ENCODE measurements at places on chromosomes 6 and 20.

DNA sequence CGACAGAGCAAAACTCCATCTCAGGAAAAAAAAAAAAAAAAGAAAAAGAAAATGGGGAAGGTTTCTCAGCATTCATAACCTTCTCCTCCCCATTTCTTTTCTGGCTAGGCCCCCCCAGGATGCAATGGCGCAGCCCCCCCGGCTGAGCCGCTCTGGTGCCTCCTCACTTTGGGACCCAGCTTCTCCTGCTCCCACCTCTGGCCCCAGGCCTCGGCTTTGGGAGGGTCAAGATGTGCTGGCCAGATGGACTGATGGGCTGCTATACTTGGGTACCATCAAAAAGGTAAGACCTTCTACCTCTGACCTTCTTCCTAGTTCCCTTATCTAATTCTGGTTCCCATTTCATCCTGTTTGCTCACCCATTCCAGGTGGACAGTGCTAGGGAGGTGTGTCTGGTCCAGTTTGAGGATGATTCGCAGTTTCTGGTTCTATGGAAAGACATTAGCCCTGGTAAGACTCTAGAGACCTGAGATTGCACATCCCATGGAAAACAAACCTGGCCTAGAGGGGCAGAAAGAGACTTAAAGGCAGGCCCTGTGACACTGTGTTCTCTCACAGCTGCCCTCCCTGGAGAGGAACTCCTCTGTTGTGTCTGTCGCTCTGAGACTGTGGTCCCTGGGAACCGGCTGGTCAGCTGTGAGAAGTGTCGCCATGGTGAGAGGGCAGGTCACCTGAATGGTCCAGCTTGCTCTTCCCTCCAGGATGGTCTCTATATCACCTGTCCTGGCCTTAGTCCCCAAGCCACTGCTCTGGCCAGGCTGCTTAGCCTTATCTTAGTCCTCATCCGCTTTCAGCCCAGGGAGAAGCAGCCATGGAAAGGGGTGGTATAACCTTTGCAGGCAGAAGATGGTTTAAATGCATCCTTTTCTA is 1.6 kb downstream of the PHF1 start:
- DNase-seq = no peak

DNA sequence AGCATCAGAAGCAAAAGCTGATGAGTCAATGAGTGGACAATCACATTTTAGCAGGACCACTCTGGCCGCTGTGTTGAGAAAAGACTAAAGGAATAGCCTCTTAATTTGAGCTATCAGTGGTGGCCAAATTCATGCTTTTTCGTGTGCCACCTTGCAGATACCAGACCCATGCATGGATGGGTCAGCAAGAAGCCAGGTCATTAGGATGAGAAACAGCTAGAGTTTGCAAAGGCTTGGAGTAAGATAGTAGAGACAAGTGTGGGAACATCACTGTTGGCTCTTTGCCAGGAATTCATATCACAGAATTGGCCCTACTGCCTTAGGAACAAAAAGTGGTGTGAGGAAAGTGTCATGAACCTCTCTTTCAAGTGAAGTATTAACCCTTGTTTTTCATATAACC is 25.5 kb downstream of the MRAP2 start:
- DNase-seq = no peak

- no peak for DNase-seq
Measured at GRCh38 chr6:122798099-122798641, 9.1 kb downstream of the SMPDL3A start.

DNA sequence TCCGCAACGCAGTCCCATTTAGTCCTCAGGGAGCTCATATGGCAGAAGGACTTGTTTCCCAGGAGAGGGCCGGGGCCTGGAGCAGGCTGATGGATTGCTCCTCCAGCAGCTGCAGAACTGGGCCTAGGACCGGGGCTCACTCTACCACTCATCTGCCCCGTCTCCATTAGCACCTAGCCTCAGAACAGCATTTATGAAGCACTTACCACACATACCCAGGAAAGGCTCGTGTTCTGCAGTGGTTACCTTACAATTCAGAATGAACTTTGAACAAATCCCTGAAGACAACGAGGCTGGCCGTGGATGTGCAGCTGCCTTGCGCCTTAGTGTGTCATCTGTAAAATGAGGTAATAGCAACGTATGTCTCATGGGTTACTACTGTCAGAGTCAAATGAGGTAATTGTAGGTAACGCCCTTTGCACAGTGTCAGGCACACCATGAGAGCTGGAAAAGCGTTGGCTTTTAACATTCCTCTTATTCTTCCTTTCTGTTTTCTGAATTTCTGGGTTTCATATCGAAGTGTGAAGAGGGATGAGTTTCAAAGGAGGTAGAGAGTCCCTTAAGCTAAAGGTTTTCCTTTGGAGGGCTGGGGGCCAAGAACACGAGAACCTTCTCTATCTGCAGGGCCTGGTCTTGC is 46.3 kb upstream of the CD93 start:
- no peak for DNase-seq

GRCh38 chr6:15268137-15268908 is 22.5 kb downstream of the JARID2 start:
- peak; percentile 69 for DNase-seq

DNA sequence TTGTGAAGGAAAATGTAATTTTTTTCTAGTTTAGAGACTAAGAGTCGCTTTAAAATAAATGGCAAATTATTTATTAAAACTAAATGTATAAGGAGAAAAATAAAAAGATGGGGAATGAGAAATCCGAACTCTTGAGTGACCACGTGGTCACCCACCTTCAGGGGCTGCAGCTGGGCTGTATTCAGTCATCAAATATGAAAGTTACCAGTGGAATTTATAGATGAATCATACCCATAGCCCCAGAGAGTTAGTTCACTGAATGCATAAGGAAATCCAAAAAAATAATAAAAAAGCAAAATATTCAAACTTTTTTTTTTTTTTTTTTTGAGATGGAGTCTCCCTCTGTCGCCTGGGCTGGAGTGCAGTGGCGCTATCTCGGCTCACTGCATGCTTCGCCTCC is 947.7 kb upstream of the ADGRB3 start:
- no peak for DNase-seq

GRCh38 chr6:113103634-113104361 is 753.3 kb upstream of the MARCKS start:
- no peak for DNase-seq

DNA sequence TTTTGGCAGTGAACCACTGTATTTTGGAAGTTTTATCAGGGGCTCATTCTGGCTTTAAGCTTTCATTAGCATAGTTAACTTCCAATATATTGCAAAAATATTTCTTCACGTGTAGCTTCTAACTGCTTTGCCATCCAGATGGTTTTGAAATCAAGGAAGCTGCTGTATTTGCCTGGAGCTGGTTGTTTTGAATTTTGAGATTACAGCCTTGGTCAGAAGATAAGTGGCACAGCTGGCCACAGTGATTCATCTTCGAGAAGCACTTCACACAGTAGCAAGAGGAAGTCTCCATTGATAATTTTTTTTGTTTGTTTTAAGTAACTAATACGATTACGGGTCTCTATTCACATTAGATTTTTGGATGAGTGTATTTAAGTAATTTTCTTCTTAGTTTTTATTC is 3.8 kb downstream of the APCDD1L start:
- peak; percentile 59 for DNase-seq

DNA sequence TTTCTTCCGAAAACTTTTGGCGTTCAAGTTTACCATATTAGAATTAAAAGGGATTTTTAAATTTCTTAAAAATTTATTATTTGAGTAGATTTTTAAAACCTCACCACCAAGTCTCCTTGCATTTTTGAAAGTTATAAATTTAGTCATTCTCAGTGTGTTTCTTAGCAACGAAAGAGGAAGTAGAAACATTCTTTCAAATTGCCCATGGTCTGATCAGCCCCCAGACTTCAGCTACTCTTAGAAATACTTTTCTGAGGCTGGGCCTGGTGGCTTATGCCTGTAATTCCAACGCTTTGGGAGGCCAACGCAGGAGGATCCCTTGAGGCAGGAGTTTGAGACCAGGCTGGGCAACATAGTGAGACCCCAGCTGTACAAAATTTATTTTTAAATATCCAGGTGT is 15.1 kb upstream of the RTF2 start:
- no peak for DNase-seq

DNA sequence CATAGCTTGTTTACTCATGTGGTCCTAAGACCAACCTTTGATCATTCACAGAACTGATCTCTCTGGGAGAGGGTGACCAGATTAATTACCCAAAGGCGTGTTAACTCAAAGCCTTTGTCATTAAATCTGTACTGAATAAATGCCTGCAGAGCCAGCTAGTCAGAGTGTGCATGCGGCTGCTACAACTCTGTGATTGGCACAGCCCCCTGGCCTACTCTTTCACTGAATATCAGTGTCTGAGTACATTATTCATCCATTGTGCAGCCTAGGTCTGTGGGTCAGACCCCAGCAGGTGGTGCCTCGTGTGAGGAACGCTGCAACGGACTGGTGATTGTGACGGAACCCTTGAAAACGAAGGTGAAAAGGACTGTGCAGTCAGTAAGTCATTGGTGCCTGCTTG is 663.6 kb downstream of the PHF3 start:
- DNase-seq = no peak

- DNase-seq = no peak
Measured at GRCh38 chr6:147378819-147379218, 129.7 kb upstream of the SAMD5 start.

- DNase-seq = no peak
Measured at GRCh38 chr6:36697481-36697903, at the start of gene RAB44. Gene RAB44, plus strand, starts transcription at chr6:36697826. Its CDS starts 6,410 bp downstream, at chr6:36704236.

GRCh38 chr20:44849703-44850102 is 35.8 kb upstream of the YWHAB start:
- no peak for DNase-seq

GRCh38 chr6:133746417-133746770 is 142.5 kb upstream of the TCF21 start:
- no peak for DNase-seq

DNA sequence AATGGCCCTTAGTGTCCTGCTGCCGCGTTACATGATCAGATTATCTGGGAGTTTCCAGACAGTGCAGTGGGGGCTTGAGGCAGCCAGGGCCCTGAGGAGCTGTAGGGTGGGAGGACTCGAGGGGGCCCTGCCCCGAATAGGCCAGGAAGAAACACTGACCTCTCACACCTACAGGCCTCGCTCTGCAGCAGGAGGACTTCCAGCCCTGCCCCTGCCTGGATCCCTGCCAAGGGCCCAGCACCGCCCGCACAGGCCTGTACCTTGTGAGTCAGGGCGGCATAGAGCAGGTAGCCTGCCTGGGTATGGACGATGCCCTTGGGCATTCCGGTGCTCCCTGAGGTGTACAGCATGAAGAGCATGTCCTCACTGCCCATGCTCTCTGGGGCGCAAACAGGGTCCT is 30.1 kb upstream of the APMAP start:
- DNase-seq = no peak

DNA sequence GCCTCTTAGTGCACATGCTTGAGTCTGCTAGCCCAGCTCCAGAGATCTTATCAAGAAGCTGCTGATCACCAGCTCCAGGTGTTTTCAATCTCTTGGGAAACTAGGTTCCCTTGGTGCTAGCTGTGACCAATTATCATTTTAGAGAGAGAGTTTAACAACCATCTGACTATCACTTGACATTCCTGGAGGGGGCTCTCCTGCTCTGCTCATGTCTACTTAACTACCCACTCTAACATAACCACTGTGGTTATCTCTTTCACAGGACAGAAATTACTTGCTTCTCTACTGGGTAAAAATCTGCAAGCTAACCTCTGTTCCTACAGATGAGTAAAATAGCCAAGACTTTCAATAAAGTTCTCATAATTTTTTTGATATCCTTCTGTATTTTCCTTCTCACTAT is 823.4 kb upstream of the GJE1 start:
- DNase-seq = no peak

DNA sequence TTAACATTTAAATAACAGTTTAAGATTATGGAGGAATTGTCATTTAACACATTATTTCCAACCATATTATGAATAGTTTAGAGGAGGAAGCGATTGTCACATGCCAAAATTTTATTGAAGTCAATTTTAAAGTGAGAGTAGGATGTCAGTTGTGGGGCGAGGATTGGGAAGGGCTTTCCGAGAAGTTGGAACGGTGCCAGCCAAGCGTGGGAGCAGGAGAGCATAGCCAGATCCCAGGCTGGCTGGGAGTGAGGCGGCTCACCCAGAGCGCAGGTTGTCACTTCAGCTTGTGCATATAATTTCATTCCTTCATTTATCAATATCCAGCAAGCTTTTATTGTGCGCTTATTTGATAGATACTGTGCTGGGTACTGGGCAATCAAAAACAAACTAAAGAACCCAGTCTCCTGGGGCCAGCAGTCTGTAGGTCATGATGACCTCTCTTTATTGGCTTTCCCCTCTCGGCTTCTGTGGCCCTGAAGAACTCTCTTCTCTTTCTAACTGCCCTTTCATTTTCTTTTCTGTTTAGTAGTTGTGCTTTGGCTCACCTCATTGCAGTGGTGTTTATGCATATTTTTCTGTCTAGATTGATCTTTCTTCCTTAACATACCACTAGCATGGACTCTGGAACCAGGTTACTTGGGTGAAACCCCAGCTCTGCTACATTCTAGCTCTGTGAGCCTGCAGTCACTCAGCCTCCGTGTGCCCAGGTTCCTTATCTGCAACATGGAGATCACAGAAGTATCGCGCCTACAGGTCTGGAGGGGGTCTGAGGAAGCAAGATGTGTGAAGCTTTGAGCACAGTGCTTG is 6.4 kb downstream of the CEP43 start:
- DNase-seq = no peak

GRCh38 chr20:37223053-37223452 is 38.6 kb downstream of the GHRH start:
- peak; percentile 13 for DNase-seq

DNA sequence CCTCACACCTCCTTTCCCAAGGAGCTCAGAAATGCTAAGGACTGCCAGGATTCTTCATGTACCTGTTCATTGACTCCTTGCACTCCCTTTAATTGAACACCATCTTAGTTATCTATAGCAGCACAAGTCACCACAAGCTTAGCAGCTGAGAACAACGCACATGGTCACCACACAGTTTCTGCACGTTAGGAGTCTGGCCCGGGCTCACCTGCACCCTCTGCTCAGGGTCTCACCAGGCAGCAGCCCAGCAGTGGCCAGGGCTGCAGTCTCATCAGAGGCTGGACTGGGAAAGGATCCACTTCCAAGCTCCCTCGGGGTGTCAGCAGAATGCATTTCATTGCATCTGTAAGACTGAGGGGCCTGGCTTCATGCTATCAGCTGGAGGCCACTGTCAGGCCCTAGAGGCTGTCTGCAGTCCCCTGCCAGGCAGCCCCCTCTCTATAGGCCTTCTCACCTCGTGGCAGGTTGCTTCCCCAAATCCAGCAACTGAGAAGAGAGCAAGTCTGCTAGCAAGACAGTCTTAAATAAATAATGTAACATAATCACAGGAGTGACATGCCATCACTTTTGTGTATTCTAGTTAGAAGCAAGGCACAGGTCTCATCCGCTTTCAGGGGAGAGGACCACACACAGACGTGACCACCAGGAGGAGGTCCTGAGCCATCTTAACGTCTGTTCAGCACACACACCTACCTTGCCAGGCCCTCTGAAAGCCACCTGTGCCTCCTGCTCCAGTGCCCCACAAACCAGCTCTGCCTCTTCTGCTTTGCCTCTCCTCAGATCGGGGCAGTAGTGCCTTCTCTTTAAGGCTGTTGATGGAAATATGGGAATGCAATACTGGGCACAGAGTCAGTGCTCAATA is 165.2 kb upstream of the CST7 start:
- DNase-seq = no peak

DNA sequence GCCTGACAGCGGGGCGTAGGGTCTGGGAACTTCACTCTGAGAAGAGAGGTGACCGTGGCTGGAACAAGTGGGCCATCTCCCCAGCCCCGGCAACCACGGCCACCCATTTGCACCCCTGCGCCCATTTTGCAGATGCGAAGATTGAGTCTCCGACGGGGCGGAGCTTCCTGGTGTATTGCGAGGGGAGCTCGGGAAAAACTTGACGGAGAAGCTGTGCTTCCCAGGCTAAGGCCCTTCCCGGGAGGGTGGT is 653 bp downstream of the ZNF335 start:
- DNase-seq = no peak

All from lung (tissue), 17 donors.